Cerebellum (tissue), 4 donors: ENCODE measurements at places on chromosomes 7 and 10.

DNA sequence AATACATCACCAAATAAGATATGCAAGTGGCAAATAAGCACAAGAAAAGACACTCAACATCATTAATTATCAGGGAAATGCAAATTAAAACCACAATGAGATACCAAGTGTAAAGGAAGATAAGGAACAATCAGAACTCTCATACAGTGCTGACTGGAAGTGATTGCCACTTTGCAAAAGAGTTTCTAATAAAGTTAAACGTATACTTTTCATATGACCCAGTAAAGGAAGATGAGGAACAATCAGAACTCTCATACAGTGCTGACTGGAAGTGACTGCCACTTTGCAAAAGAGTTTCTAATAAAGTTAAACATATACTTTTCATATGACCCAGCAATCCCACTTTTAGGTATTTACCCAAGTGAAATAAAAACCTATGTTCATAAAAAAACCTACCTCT lies 12.2 kb upstream of the JMJD1C start:
- no peak for DNase-seq

DNA sequence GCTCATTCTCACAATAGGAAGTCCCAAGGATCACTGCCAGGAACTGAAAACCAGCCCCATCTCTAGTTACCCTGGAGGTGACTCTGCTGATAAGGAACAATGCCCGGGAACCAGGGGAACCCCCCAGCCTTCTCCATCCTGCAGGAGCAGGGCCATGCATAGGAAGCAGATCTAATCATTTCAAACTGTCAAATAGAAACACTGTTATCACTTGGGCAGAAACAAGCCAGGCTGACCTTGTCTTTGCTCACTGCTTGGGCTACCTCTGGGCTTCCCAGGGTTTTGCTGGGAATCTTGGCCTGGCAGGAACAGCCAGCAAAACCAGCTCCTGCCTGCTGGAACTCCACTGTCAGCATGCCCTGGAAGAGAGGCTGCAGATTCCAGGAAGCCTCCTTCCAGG lies 114.1 kb downstream of the RNF216 start:
- DNase-seq = no peak

- DNase-seq = no peak
These were observed 188.3 kb downstream of the DGKB start for GRCh38 chr7:14714161-14714728.

- no peak for DNase-seq
These were observed 22.4 kb upstream of the TLL2 start for GRCh38 chr10:96536129-96536528.

DNA sequence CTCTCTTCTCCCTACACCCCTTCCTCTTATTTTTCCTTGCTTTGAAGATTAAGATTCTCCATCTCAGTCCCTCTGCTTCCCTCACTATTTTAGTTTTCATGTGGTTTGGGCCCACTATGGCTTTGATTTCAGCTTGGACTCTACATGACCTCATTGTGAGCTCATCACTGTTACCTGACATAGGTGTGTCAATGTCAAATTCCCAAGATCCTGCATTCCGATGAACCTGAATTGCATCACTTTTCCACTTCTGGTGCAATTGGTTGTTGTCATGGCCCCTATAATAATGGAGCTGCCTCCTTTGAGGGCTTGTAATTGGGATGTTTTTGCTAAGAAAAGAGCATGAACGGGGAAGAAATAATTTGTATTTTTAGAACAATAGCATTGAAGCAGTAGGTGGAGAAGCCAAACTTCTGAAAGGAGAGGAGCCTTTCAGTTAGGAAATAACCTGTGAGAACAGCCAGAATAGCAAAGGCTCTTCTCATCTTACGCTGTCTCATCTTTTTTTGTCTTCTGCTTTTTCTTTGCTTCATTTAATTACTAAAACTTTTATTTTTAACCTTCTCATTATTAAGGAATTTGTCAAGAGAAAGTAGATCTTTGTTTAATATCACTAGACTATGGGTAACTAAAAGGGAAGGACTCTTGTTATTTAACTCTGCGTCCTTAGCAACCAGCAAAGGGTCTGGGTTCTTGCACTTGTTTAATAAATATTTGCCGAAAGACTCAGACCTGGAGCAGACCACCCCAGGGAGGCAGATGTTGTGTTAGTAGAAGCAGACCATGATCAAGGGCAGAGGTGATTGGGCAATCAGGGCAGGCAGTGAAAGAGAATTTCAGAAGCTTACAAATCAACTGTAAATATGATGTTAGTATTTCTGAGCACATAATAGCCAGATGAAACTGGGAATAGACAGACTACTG lies 95.4 kb downstream of the TES start:
- DNase-seq = no peak

DNA sequence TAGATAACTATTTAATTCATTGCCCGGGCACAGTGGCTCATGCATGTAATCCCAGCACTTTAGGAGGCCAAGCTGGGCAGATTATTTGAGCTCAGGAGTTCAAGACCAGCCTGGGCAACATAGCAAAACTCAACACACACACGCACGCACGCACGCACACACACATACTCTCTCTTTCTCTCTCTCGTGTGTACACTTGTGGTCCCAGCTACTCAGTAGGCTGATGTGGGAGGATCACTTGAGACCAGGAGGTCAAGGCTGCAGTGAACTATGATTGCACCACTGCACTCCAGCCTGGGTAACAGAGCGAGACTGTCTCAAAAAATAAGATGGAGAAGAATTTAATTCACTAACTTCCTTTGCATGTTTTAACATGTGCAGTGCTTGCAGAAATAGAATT lies 38.1 kb downstream of the PTPN12 start:
- no peak for DNase-seq

- no peak for DNase-seq
These were observed 8.0 kb upstream of the SPOCK2 start for GRCh38 chr10:72096115-72097000.

DNA sequence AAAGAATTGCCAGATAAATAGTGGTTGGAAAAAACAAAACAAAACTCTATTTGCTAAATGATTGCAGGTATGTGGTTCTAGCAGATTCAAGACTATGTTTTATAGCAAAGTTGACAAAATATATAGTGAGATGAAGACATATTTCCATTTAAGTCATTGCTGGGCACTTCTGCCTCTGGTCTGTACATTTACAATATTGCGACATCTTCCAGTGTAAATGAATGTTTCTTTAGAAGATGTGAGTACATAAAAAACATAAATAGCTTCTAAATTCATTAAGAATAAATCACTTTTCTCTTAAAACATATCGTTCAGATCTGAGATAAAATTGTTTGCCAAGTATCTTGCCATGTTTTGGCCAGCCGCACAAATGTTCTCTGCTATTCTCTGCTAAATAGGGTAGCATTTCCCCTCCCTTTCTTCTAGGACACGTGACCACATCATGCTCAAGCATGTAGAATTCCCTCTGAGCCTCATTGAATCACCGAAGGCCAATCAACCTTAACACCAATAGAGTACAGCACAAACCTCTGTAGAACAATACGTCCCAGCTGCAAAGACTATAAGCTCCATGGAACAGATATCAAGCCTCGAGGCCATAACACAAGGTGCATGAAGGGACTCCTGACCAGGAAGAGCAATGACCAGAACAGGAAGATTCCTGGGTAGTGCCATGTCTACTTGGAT lies 1173.3 kb downstream of the GATA3 start:
- no peak for DNase-seq

GRCh38 chr10:92530421-92530820 lies 43.5 kb downstream of the IDE start:
- DNase-seq = no peak

DNA sequence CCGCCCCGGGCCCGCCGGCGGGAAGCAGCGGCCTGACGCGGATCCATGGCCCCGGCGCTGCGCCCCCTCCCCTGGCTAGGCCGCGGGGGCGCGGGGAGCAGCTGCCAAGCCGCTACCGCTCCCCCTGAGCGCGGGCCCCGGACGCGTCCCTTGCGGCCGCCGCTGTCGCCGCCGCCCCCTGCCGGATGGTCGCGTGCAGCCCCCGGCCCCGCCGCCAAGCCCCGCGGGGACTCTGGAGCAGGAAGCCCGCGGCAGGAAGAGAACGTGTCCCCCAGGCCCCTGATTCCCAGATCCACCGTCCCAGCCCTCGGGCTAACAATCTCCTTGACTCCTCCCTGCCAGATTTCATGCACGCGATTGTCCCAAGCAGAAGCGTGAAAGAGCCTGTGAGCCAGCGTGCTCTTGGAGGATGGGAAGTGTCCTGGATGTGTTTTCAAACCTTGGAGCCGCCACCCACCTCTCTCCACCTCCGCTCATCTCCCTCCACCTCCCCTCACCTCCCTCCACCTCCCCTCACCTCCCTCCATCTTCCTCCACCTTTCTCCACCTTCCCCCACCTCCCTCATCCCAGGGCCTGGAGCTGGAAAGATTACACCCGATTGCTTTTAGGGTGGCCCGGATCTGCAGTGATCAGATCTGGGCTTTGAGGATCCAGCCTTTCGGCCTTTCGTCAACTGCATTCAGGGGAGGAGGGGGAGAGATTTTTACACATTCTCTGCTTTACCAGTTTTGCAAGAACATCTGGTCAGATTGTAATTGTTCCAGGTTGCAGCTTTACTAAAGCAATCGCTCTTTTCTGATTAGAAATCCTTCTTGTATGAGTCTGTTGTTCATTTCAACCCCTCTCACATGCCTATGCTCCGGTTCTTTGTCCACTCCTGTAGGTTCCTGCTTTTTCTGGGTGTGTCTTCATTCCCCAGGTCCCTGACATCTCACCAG lies 570 bp upstream of the PRTFDC1 start:
- peak; percentile 50 for DNase-seq

- DNase-seq = no peak
These were observed 87.2 kb upstream of the UNC5B start for GRCh38 chr10:71124921-71125748.

DNA sequence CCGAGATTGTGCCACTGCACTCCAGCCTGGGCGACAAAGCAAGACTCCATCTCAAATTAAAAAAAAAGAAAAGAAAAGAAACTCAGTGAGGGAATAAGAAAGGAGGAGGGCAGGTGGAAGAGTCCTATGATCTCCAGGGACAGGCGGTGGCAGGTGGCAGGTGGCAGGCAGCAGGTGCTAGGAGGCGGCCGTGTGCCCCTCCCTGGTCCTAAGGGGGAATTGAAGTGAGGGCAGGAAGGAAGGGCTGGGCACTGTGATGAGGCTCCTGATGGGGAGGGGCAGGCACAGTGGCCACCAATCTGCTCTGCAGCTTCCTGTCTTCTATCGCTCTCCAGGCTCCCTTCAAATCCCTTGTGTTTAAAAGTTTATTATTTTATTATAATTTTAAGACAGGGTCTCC lies 41.2 kb upstream of the UBE3C start:
- DNase-seq = no peak

- no peak for DNase-seq
These were observed 77.0 kb upstream of the INHBA start for GRCh38 chr7:41779918-41780317.

DNA sequence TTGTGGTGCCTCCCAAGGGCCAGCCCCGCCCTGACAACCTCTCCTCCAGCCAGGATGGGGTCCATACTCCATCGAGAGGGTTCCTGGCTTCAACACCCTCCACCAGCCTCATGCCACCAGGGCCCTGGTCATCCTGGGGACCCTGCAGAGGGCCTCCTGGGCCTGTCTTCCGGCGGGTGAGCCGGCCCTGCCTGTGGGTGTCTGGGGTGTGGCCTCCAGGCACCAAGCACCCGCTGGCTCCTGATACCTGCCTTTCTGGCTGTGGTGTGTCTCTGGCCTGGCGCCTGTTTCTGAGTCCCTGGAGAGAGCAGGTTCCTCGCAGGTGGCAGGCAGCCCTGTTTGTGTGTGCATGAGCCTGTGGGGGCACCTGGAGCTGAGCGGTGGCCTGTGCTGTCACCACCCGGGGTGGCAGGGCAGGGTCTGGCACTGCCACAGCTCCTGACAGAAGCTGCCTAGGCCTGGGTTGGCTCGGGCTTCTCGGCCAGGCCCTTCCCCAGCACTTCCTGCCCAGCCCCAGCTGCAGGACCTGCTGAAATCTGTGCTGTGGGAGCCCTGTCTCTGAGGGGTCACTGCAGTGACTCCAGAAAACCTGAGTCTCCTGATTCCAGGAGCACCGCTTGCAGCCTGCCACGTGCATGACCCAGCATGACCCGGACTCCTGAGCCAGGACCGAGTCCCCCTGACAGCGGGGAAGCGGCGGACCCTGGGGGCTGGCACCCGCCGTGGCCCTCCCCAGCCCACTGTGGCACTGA lies 18.4 kb downstream of the ADAM8 start:
- no peak for DNase-seq

GRCh38 chr7:47814905-47815613 lies 133.2 kb downstream of the PKD1L1 start:
- no peak for DNase-seq

- DNase-seq = no peak
These were observed 119.7 kb upstream of the GLCCI1 start for GRCh38 chr7:7848892-7849291.

DNA sequence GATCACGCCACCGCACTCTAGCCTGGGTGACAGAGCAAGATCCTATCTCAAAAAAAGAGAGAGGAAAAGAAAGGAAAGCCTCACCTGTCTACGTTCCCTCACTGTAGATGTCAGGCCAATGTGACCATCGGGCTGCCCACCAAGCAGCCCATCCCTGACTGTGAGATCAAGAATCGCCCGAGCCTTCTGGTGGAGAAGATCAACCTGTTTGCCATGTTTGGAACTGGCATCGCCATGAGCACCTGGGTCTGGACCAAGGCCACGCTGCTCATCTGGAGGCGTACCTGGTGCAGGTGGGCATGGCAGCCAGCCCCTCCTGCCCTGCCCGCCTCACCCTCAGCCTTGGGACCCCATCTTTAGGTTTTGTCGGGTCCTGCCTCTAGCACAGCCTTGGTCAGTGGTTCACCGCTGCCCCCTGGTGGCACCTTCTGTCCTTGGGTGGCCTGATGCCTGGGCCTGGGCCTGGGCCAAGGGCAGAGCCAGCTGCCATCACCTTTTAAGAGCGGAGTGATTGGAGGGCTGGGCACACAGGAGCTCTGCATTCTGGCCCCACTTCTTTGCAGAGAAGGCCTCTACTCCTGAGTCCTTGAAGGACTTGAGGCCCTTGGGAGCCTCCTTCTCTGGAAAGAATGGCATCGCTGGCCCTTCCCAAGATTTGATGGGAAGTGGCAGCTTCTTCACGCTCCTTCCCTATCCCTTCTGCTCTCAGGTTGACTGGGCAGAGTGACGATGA lies 14.4 kb upstream of the AHCYL2 start:
- DNase-seq = peak; percentile 83

DNA sequence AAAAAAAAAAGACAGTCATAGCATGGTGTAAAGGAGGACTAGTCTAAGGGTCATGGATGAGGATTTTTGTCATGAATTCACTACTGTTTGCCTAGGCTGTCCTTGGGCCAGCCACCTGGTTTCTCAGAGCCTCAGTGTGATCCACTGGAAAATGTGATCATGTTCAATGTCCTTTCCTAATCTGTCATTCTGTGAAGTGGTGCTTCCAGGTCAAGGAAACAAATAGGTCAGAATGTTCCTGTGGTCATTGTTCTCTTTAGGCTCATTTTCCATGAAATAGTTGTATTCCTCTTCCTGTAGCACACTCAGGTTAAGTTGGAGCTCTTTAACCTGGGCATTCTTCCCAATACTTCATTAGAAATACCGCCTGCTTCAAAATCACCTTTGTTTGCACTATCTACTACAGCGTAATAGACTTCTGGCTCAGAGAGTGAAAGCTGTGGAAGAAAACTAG lies 16.5 kb downstream of the CD36 start:
- DNase-seq = no peak
